ENCODE measurements at places on chromosomes 16 and 17.

DNA sequence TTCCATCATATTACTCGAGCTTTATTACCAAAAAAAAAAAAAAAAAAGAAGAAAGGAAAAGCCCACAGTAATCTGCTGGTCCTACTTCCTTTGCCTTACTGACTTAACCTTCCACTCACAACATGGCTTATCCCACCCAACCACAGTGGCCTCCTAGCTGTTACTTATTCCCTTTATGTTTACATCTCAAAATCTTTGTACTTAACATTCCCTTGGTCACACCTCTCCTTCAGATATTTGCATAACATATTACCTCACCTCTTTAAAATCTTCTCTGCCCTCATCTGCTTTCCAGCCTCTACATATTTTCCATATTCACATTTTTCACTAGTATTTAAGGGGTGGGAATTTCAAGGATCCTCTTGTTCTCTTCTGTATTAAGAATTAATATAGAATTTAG lies 327.0 kb upstream of the TBX2 start:
- no peak for DNase-seq

DNA sequence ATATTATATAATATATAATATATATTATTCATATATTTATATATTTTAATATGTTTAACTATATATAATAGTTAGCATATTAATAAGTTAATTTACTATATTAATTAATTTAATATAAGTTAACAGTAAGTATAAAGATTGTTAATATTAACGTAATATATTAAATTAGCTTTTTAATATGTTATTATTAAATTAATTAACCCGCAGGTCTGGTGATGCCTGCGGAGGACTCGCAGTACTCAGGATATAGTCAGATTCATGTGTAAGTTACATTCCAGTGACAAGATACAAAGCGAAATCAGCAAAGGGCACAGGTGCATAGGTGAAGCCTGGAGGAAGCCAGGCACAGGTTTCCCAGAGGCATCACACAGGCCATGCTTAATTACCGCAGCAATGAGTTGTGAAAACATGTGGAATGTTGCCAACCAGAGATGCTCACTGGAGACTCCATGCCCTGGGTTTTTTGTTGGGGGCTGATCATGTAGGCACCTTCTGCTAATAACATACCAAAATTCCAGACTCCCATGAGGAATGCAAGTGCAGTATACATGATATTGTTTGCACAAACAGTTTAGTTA lies 130.4 kb upstream of the MPHOSPH6 start:
- DNase-seq = no peak

GRCh38 chr17:13484020-13484419 lies 117.7 kb downstream of the HS3ST3A1 start:
- DNase-seq = no peak

DNA sequence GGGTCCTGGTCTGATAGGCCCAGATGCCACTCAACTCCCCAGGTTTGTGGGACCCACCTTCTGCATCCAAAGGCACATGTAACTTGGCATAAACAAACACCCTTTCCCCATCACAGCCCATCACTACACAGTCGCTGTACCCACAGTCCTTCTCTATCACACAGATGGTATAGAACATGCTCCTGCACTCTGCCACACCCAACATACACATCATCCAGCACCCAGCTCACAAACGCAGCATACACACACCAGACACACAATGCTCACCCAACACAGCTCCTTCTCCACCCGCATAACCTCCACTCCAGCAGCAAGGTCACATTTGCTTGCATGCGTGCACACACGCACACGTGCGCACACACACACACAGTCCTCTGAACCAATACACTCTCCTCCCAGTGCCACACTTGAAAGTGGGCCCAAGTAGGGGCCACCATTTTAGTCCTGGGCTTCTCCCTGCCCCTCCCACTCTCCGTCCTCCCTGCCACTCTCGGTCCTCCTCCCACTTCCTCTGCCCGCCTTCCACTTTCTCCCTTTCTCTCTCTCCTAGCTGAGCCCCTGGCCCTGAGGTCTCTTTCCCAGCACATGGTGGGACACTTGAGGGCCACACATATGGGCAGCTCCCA lies 8.5 kb upstream of the TMEM92 start:
- DNase-seq = no peak

GRCh38 chr16:79162977-79163376 lies 437.6 kb downstream of the MAF start:
- no peak for DNase-seq

Data from activated CD8-positive, alpha-beta memory T cell treated with anti-CD3 and anti-CD28 coated beads for 1 hour (primary cell).